ENCODE measurements at places on chromosomes 12 and 14.

DNA sequence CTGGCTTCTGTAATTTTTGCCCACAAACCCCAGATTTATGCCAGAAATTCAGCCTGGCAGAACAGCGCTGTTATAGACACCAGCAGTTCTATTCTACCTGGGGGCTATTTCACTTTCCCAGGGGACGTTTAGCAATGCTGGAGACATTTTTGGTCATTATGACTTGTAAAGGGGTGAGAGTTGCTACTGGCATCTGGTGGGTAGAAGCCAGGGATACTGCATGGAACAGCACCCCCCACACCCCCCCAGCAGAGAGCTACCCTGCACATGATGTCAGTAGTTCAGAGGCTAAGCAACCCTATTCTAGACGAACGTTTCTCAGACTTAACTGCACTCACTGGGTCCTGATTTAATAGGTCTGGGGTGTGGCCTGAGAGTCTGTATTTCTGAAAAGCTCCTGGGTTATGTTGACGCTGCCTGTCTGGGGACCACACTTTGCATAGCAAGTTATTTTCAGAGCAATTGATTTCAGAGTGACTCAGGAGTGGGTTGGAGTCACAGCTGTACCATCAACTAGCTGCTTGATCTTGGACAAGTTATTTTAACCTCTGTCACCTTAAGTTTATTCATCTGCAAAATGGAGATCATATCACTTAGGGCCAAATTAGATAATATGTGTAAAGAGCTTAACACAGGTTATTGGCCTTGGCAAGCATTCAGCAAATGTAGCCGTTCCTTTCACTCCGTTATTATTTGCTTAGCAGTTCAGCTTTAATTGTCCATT, 48.5 kb downstream of the CHST11 start:
- no peaks in the 10 kb centered on the region for H3K27me3 ChIP-seq
- peaks cover 15% of the 10 kb centered on the region for H3K4me1 ChIP-seq
- no peak for DNase-seq
- H3K4me3 ChIP-seq = no peak overlapping the region
- no peak overlapping the region for H3K27ac ChIP-seq

DNA sequence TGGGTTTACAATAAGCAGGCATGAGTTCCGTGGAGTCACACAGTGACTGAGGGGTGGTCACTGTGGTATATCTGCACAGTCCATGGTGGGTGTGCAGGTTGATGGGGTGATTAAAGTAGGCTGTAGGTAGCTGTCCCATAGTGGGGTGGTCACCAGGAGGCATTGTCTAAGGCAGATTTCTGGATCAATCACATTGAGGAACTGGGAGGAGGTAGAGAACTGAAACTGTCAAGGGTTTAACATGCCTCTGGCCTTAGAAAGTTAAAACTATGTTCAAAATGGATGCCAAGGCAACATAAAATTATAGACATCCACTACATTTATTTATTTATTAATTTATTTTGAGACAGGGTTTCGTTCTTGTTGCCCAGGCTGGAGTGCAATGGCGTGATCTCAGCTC, 8.3 kb downstream of the ADCK1 start:
- no peaks in the 10 kb centered on the region for H3K27me3 ChIP-seq
- no peak for DNase-seq
- no peaks in the 10 kb centered on the region for H3K4me1 ChIP-seq
- no peak overlapping the region for H3K4me3 ChIP-seq
- H3K36me3 ChIP-seq = no peaks in the 10 kb centered on the region
- no peak overlapping the region for H3K27ac ChIP-seq

DNA sequence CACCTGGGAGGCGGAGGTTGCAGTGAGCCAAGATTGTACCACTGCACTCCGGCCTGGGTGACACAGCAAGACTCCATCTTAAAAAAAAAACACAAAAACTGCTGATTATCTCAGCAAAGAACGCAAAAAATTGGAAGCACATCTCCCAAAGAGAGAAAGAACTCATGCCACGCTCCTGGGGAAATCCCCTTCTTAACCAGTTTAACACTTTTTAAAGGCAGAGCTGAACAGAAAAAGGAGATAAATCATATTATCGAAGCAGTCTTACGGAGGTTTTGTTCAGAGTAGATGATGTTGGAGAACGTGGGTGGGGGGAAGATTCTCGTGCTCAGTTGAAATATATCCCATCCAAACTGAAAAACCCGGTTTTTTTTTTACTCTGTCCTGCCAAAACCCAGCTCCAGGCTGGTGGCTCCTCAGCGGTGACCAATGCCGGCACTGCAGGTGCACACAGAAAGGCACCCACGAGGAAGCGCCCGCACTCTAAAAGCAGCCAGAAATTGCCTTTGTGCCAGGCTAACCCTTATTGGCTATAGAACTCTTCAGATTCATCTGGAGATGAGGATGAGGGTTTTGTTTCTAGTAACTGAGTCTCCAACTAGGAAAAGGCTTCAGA, 100.2 kb upstream of the PARP11 start:
- DNase-seq = no peak
- no peak overlapping the region for H3K4me3 ChIP-seq
- H3K27me3 ChIP-seq = no peaks in the 10 kb centered on the region
- no peak overlapping the region for H3K27ac ChIP-seq
- H3K4me1 ChIP-seq = no peaks in the 10 kb centered on the region
- H3K36me3 ChIP-seq = no peaks in the 10 kb centered on the region

GRCh38 chr14:67345583-67345982, 14.0 kb downstream of the ATP6V1D start:
- no peaks in the 10 kb centered on the region for H3K27me3 ChIP-seq
- peaks cover 8% of the 10 kb centered on the region for H3K4me1 ChIP-seq
- H3K36me3 ChIP-seq = peaks cover 74% of the 10 kb centered on the region
- no peak overlapping the region for H3K27ac ChIP-seq

DNA sequence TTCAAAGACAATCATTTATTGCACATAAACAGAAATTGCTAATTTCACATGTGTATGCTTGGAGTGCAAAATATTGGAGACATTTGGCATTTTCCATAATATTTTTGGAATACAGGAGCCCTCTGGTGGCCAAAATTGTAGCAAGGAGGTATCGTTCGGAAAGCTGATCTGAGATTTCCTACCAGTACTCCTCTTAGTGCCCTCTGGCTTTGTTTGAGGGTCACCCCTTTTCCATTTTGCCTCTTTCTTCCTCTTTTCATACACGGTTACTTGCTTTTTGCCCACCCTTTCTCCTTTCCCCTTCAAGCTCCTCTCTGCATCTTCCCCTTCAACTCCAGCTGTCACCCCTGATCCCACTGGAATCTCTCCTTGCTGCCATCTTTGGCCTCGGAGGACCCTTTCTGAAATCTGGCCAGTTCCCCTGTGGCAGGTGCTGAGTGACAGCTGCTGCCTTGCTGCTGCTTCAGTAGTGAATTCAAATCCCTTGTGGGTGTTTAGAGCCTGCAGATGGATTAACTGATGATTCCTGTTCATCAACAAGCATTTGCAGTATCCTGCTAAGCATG, 164.6 kb upstream of the PARP11 start:
- H3K27me3 ChIP-seq = no peaks in the 10 kb centered on the region
- H3K4me3 ChIP-seq = no peak overlapping the region
- H3K27ac ChIP-seq = no peak overlapping the region
- peaks cover 11% of the 10 kb centered on the region for H3K4me1 ChIP-seq
- no peaks in the 10 kb centered on the region for H3K36me3 ChIP-seq
- no peak for DNase-seq

- DNase-seq = no peak
- no peaks in the 10 kb centered on the region for H3K27me3 ChIP-seq
- H3K4me3 ChIP-seq = no peak overlapping the region
- H3K36me3 ChIP-seq = no peaks in the 10 kb centered on the region
- H3K4me1 ChIP-seq = no peaks in the 10 kb centered on the region
These were observed 278.7 kb downstream of the ITPR2 start for GRCh38 chr12:26554332-26554731.

DNA sequence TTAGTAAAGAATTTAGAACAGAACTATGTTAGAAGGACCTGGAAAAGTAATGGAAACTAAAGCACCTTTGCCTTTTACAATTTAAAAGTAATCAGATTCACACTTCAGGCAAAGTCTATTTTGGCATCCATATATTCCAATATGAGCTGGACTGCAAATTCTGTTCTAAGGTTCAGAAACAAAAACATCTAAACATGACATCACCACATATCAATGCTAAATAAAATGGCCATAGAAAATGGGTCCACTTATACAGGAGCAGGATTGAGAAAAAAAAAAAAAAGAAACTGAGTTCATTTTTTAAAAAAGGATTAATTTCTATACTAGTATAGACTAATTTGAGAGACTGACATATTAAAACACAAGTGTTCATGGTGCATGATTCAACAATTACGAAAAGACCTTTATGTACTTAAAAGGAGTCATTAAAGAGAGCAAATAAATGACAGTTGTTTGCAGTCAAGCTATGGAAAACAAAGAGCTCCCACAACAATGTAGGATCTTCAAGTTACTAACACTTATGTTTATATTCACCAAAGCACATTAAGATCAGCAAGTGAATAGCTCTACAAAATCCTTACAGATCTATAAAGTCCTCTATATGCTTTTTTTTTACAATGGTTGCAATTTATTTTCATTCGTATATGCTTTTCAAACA, 45.7 kb downstream of the DICER1 start:
- H3K27ac ChIP-seq = no peak overlapping the region
- no peaks in the 10 kb centered on the region for H3K27me3 ChIP-seq
- no peak for DNase-seq
- peaks cover 79% of the 10 kb centered on the region for H3K36me3 ChIP-seq
- H3K4me1 ChIP-seq = no peaks in the 10 kb centered on the region

DNA sequence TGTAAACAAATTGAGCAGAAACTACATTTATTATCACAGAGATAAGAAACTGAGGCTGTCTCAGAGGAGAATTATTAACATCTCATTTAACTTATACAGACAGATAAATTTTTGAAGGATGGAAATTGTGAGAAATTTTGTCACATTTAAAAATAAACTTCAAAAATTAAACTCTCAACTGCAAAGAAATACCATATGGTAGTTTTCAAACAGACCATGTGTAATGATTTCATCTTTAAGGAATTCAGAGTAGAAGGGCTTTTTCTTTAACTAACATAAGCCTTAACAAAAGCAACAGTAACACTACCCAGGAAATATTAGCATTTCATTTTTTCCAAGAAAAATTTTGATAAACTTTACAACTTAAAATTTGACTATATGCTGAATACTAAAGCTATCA, 26.6 kb downstream of the NUP37 start:
- no peaks in the 10 kb centered on the region for H3K27me3 ChIP-seq
- no peak for DNase-seq
- H3K4me3 ChIP-seq = no peak overlapping the region
- no peaks in the 10 kb centered on the region for H3K36me3 ChIP-seq
- H3K27ac ChIP-seq = no peak overlapping the region
- no peaks in the 10 kb centered on the region for H3K4me1 ChIP-seq

GRCh38 chr12:66602483-66603143, 76.3 kb downstream of the GRIP1 start:
- H3K4me1 ChIP-seq = no peaks in the 10 kb centered on the region
- no peak overlapping the region for H3K27ac ChIP-seq
- H3K27me3 ChIP-seq = no peaks in the 10 kb centered on the region
- DNase-seq = no peak
- no peaks in the 10 kb centered on the region for H3K36me3 ChIP-seq

- no peak overlapping the region for H3K27ac ChIP-seq
- peak overlapping the region; percentile 49 for H3K4me3 ChIP-seq
- H3K4me1 ChIP-seq = peaks cover 20% of the 10 kb centered on the region
- no peaks in the 10 kb centered on the region for H3K36me3 ChIP-seq
- DNase-seq = no peak
These were observed 22.6 kb upstream of the KIF26A start for GRCh38 chr14:104115691-104116287.

DNA sequence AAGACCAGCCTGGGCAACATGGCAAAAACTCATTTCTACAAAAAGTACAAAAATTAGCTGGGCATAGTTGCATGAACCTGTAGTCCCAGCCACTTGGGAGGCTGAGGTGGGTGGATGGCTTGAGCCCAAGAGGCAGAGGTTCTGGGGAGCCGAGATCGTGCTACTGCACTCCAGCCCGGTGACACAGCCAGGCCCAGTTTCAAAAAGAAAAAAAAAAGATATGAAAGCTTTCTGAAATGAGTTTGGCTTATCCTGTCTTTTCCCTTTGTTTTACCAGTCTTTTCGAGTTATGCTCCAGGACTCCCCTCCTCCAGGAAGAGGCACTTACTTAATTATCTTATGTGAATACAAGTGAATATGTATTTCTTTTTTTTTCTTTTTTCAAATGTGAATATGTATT, 3.2 kb downstream of the BBOF1 start:
- H3K4me1 ChIP-seq = peaks cover 16% of the 10 kb centered on the region
- no peak overlapping the region for H3K4me3 ChIP-seq
- no peak for DNase-seq
- H3K36me3 ChIP-seq = no peaks in the 10 kb centered on the region

- H3K27me3 ChIP-seq = no peaks in the 10 kb centered on the region
- H3K4me1 ChIP-seq = peaks cover 14% of the 10 kb centered on the region
- H3K4me3 ChIP-seq = no peak overlapping the region
- H3K36me3 ChIP-seq = no peaks in the 10 kb centered on the region
- no peak overlapping the region for H3K27ac ChIP-seq
These were observed 127.8 kb upstream of the PTPRQ start for GRCh38 chr12:80316222-80316621.

DNA sequence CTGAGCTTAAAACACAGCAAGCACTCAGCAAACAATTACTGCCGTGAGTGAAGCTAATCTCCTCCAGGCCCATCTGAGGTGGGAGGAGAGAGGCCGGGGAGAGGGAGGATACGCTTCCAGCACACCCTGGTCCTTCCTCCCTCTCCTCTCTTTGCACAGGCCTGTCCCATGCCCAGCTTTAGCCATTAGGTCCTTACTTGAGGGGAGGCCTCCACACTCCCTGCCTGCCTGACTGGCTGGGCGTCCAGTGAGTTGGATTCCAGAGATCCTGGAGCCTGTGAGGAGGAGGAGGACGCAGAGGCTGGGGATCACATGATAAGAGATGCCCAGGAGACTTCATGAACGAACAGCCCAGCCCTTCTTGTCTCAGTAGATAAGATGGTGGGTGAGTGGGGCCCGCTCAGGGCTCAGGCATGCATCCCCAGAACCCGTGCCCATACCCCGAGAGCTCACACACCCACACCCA, 65.1 kb upstream of the NCOR2 start:
- no peak overlapping the region for H3K4me3 ChIP-seq
- no peak overlapping the region for H3K27ac ChIP-seq
- no peak for DNase-seq
- no peaks in the 10 kb centered on the region for H3K36me3 ChIP-seq

DNA sequence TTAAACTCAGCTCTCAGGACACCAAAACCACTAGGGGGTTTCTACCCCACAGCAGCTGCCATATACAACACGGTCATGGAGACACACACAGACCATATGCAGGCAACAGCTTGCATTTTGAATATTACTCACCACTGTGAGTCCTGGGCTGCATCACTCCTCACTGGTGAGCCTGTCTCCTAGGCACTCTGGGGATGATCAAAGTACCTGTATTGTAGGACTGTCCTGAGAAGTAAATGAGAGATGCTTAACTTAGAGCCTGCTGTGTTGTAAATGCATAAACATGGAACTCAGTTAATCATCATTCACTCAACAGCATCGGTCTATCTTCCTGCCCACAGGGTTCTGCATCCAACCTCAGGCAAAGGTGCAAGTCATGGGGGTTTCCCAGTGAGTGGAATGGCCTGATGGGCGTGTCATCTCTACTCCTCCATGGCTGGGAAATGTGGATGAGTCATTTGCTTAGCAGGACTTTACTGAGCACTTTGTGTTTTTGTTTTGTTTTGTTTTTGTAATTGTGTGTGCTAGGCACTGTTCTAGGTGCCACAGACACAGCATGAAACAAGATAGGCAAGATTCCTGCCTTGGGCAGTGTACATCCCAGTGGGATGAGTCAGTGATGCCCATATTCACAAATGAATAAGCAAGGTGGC, 1141.2 kb upstream of the TMEM132C start:
- no peaks in the 10 kb centered on the region for H3K36me3 ChIP-seq
- H3K27ac ChIP-seq = no peak overlapping the region
- H3K27me3 ChIP-seq = no peaks in the 10 kb centered on the region
- no peak for DNase-seq
- no peak overlapping the region for H3K4me3 ChIP-seq

Measured in vagina (tissue), 2 donors.